ENCODE measurements at places on chromosomes 3 and 15.

GRCh38 chr3:56762718-56763117 lies 39.0 kb downstream of the ARHGEF3 start:
- no peak for DNase-seq

DNA sequence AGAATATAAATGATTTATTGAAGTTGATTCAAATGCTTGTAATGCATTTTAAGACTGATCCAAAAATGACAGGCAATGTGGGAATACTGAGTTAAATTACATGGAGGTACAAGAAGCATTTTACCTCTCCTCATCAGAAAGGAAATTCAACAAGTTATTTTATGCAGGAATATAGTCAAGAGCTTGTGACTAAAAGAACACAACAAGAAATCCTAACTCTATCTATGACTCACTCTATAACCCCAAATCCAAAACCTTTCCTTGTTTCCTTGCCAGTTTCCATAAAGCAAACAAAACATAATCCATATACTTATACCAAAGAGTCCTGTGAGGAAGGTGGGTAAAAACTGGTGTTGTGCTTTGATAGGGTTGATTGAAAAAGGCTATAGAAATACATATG lies 30.8 kb downstream of the SIN3A start:
- DNase-seq: no peak

DNA sequence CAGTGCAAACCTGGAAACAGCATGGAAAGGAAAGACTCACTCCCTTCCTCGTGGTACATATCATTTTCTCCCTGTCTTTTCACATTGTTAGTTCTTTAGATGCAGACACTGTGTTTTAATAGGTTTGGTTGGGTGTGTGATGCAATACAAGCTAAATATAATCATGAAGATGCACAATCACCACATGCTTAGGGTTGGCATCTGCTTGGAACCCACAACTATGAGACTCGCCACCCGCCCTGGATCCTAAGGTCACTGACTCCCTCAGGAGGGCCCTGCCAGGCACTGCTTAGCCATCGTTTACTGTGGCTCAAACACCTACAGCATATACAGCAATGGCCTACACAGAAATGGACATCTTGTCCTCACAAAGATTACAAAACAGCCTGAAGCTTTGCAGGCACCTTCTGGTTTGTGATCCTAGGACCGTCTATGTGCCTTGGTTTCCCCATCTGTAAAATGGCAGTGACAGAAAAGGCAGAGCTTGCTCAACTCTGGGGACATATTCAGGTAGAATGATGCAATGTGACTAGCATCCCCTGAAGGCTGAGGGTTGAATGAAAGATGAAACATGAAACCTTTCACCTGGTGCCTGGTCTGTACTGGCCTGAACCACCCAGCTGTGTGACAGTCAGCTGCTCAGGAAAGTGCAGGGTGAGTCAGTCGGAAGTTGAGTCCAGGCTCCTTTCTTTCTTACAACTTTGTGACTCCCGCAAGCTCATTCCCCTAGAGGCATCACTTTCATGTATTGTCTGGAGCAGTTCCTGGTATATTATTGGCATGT lies 123.6 kb upstream of the PFN2 start:
- DNase-seq: no peak

GRCh38 chr15:74725845-74726773 lies 781 bp upstream of the CYP1A1 start:
- DNase-seq: no peak

DNA sequence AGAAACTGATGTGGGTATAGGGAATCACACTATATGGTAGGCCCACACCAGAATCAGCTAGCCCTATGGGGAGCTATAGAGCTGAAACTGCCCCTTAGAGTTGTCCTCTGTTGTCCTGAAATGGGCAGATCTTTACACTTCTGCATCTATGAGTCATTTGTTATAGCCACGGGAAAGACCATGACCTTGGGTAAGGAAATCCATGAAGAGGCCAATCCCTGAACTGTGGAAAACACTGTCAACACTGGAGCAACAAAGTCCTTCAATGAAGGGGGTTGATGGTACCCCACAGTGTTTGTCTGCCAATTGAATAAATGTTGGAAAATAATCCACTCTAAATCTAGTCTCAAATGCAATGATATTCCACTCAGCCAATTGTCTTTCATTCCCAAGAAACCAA lies 5.2 kb upstream of the CD200R1 start:
- no peak for DNase-seq

Data from hypothalamus (tissue), 51 donors.